ENCODE measurements at places on chromosomes 6 and 20.

DNA sequence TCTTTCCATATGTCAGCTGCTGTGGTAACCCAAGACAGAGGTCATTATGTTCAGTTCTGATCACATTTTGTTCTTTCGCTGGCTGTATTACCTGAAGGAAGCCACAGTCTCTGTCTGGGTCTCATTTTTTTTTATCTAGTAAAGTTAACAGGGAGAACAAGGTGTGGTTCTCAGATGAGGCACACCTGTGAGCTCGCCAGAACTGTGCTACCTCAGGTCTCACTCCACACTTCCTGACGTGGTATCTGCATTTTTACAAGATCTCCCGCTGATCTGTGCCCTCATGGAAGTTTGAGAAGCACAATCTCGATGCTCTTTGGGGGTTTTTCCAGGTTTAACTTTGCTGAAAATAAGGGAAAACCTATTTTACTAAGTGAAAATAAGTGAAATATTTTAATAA is 169.5 kb upstream of the CENPW start:
- H3K27ac ChIP-seq: no peak overlapping the region
- no peaks in the 10 kb centered on the region for H3K4me1 ChIP-seq
- H3K36me3 ChIP-seq: no peaks in the 10 kb centered on the region
- no peaks in the 10 kb centered on the region for H3K27me3 ChIP-seq
- no peak overlapping the region for H3K4me3 ChIP-seq

DNA sequence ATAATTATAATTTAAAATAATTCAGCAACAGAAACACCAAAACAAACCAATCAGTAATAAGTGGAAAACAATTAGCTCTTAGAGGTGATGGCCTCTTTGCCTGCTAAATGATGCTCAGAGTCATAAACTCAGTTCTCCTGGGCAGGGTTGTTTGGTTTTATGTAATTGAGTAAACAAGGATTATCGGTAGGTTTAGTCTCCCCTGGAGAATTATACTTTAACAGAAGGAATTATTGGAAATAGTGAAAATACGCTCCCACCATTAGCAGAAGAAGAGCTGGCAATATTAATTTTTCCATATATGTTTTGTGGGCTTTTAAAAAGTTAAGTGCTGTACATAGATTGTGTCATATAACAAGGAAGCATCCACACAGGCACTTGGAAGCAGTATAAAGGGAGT is 27.0 kb downstream of the CAP2 start:
- peaks cover 5% of the 10 kb centered on the region for H3K36me3 ChIP-seq
- peaks cover 11% of the 10 kb centered on the region for H3K4me1 ChIP-seq
- H3K27me3 ChIP-seq: no peaks in the 10 kb centered on the region
- H3K4me3 ChIP-seq: no peak overlapping the region
- no peak overlapping the region for H3K27ac ChIP-seq

GRCh38 chr6:145276756-145277155 is 458.6 kb downstream of the EPM2A start:
- no peaks in the 10 kb centered on the region for H3K27me3 ChIP-seq
- H3K27ac ChIP-seq: no peak overlapping the region
- H3K4me1 ChIP-seq: no peaks in the 10 kb centered on the region
- H3K4me3 ChIP-seq: no peak overlapping the region

DNA sequence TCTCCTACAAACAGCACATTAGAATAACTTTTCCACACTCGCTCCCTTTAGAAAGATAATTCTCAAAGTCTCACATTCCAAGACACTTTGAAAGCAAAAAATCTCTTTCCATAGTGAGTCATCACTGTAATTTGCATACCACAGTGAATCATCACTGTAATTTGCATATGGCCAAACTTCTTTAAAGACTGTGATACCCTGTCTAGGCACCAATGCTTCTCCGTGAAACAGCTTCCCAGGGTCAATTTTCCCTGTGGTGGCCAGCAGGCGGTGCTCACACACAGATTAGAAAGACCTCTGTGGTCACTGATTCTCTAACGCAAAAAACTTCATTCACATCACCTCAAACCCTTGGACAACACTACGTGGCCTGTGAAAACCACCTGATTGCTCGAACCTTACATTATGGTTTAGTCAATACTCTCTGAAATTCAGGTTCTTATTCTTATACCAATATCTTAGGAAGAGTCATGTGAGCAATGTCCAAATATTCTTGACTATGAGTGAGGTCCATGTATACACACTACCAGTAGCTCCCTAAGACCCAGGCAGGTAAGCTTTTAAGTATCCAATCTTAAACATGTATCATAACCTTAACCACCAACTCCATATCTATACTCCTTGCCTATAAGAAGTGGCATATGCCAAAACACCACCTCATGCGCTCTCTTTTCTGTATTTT is 78.5 kb upstream of the PHACTR1 start:
- H3K4me1 ChIP-seq: peaks cover 6% of the 10 kb centered on the region
- peak; percentile 82 for DNase-seq
- H3K27me3 ChIP-seq: peaks cover 11% of the 10 kb centered on the region
- no peak overlapping the region for H3K4me3 ChIP-seq
- H3K27ac ChIP-seq: no peak overlapping the region

All from MCF 10A (cell line).